ENCODE measurements at places on chromosomes 3 and 15.

DNA sequence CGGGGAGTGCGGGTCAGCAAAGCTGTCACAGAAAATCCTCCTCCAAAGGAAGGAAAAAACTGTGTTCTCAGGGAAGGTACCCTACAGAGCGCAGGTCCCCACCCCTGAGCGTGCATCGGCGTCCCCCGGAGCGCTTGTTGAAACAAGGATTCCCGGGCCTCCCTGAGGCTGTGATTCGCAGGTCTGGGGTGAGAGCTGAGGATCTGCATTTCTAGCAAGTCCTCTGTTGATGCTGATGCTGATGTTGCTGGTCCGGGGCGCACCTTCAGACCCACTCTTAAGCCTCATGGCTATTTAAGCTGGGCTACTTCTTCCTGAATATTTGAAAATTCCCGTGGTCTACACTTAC, 226.2 kb upstream of the IGF1R start:
- DNase-seq = no peak

DNA sequence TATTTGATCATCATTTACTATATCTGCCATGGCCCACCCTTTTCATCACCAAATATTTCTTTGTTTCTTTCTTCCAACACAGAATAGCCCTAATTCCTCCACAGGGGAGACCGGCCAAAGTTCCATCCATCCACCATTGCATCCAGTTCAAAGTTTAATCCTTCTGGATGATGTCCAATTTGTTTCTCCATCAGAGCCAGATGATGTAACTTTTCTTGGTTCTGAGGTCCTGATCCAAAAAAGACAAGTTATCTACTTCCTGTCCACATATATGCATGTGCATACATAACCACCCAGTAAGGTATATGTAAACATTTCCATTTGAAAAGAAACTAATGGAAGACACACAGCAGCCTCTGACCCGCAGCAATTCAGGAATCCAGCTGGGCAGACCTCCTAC, 237.3 kb downstream of the SHOX2 start:
- DNase-seq = no peak

DNA sequence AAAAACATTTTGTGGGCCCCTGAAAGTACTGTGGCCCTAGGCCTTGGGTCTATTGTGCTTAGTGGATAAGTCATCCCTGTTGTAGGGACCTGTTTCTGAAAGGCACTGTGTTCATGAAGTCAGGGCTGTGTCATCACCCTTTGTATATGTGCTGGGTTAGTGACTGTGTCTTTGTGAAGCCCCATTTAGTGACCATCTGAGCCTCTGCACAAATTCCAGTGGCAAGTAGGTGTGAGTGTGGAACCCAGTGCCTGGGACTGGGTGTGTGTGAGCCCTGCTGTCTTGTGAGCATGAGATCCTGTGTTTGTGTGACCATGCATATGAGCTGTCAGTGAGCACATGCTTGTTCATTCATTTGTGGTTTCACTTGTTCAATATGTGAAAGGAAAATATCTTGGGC, 1.2 kb upstream of the HYAL1 start:
- DNase-seq = no peak

DNA sequence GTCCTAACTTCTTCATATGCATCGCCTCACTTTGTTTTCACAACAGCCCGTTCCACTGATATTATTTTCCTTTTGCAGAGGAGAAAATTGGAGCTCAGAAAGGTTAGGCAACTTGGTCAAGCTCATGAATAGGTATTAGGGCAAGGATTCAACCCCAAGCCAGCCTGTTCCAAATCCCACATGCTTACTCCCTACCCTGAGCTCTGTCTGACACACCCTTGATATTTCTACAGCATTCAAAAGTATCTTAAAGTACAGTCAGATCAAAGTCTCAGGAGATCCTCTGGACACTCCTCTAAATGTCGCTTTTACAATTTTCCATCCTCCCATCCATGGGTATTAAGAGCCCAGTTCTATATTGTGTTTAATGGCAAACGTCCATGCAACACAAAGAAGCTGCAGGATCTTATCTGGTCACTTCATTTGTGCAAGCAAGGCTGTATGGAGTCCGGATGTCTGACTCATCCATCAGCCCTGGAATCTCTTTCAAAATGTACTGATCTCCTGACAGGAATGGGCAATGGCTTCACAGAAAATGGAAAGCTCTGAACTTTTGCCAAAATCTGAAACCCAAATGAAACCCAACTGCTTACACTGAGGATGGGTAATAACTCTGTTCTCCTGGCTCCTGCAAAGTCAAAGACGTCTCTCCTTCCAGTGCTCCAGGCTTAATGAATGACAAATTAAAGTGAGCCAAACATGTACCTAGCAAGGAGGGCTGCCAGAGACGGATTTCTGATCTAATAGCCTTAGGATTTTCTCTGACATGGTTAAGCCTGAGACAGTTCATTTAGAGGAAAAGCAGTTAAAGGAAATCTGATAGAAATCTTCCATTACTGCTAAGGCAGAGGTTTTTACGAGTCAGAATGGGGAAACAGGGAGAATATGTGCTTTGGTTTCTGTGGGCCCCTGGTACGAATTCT, 230.9 kb upstream of the RORA start:
- DNase-seq = no peak

- DNase-seq = no peak
These were observed 14.3 kb downstream of the ARL8B start for GRCh38 chr3:5136211-5136918.

GRCh38 chr3:8443829-8444791, 57.5 kb upstream of the LMCD1 start:
- peak; percentile 88 for DNase-seq

- DNase-seq = no peak
These were observed 454.4 kb downstream of the LPP start for GRCh38 chr3:188608401-188608800.

- peak; percentile 89 for DNase-seq
These were observed 312.2 kb downstream of the RORA start for GRCh38 chr15:60916679-60917460.

GRCh38 chr15:101406526-101407195, 82.8 kb downstream of the PCSK6 start:
- peak; percentile 40 for DNase-seq

- no peak for DNase-seq
These were observed 296.5 kb downstream of the SLC9A9 start for GRCh38 chr3:143551761-143552160.

- DNase-seq = no peak
These were observed 99.1 kb upstream of the SLC6A11 start for GRCh38 chr3:10716964-10717363.

DNA sequence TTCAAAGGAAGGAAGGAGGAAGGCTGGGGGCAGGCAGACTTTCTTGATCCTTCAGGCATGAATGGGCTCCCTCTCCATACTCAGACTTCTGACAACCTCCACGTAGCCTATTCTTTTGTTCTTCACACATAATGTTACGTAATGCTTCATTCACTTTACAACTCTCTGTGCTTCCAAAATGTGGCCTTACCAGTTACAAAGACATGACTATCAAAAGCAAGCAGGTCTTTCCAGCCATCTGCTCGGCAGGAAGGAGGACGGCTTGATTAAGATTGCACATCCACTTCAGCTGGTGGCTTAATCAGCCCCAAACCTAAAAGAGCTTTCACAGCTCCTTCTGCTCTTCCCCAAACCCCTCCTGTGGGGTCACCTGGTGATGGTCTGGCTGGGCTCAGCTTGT, 263.2 kb downstream of the XXYLT1 start:
- peak; percentile 5 for DNase-seq

DNA sequence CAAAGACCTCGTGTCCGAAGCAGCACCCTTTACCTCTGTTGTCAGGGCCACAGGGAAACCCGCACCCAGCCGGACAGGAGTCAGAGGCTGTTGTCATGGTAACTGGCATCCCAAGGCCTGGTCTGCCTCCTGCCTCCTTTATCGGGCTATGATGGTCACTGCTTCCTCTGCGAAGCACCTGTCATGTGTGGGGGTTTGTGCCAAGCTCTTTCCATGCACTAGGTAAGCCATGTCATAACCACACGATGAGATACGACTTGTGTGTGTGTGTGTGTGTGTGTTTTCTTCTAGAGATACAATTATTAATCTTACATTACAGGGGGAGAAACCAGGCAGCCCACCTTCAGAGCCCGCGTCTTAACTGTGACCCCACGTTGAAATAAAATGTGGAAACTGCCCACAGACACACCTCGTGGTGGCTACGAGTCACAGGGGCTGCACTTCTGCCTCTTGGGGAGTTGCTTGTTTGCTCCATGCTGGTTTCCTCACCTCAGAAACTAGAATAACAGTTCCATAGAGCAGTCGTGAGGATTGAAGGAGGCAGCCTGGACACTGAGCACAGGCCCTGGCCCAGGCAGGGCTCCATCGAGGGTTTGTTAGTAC, 18.0 kb downstream of the ZDHHC19 start:
- DNase-seq = no peak

DNA sequence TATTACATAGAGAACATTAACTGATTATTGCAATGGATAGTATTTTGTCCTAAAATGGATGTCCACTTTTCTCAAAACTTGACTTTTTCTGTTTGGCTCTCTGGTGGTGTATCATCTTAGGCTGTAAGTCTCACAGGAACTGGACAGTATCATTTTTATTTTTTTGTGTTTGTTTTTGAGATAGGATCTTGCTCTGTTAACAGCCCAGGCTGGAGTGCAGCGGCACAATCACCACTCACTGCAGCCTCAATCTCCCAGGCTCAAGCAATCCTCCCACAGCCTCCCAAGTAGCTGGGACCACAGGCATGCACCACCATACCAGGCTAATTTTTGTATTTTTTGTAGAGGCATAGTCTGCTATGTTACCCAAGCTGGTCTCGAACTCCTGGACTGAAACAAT, 13.1 kb downstream of the CHST14 start:
- DNase-seq = no peak

GRCh38 chr3:24502690-24503089, 8.0 kb upstream of the THRB start:
- DNase-seq = no peak

- DNase-seq = no peak
These were observed 25.4 kb upstream of the DET1 start for GRCh38 chr15:88571852-88572259.

DNA sequence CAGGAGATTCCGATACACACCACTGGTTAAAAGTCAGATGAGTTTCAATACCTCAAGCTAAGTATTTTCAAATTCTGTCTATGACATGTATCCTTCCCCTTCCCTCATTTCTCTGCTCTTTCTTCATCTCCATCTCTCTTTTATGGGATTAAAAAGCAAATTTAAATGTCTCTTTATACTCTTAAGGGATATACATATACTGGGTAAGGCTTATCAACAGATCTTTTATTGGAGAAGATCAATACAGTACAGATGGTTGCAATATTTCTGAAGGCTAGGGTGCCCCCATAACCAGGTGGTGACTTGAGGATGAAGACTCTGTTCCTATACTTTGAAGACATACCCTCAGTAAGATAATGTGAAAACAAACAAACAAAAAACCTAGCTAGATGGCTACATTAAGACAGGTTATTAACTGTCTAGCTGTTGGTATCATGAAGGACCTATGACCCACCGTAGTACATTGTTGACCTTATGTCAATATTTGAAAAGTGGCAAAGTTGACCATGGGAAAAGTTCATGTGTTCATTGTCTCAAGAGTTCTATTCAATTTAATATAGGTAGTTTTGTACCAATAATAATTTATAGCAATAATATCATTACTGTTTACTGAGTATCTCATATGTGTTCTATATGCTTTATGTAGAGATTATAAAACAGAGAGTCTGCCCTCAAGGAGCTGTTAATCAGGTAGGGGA, 319.8 kb downstream of the LPP start:
- no peak for DNase-seq

DNA sequence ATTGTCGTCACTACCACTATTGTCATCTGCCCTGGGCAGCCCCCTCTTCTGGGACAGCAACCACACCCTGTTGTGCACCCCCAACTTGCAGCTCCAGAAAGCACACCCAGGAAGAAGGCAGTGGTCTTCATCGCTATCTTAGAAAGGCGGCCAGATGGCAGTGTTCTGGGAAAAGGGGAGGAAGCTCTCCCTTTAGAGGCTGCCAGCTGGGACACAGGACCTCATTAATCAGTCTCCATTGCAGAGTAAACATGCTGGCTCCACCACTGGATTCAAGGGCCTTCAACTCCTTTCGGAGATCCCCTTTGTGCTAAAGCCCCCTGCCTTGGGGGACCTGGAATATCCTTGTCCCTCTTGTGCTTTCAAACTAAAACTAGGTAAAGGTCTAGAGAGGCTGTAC, 199.3 kb upstream of the LINGO1 start:
- peak; percentile 32 for DNase-seq

DNA sequence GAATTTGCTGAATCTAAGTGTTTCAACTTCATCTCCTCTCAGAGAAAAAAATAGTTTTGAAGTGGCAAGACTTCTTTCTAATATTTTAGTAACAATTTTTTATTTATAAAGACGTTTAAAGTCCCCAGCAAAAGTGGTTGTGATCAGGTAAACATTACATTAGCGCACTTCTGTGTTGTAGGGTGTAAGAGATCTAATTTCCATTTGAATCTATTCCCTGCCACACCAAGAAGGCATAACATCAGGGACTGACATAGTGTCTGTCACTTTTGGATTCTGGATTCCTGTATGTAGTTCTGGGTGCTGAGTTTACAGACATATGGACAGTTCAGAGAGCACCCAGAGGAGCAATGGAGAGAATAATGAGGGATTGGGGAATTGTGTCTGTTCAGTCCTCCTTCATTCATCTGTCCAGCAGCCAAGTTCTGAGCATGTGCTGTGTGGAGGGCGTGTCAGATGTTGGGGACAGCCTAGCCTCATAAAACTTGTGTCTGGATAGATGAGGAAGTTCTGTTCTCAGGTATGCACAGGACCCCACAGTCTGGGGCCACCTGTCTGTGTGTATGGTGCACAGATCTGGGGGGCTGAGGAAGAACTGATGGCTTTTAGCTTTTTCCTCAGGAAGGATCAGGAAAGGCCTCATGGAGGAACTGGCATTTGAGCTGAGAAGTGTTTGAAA, 65.6 kb downstream of the MAP2K5 start:
- DNase-seq = no peak

- no peak for DNase-seq
These were observed 841 bp downstream of the POGLUT1 start for GRCh38 chr3:119469418-119470189.

DNA sequence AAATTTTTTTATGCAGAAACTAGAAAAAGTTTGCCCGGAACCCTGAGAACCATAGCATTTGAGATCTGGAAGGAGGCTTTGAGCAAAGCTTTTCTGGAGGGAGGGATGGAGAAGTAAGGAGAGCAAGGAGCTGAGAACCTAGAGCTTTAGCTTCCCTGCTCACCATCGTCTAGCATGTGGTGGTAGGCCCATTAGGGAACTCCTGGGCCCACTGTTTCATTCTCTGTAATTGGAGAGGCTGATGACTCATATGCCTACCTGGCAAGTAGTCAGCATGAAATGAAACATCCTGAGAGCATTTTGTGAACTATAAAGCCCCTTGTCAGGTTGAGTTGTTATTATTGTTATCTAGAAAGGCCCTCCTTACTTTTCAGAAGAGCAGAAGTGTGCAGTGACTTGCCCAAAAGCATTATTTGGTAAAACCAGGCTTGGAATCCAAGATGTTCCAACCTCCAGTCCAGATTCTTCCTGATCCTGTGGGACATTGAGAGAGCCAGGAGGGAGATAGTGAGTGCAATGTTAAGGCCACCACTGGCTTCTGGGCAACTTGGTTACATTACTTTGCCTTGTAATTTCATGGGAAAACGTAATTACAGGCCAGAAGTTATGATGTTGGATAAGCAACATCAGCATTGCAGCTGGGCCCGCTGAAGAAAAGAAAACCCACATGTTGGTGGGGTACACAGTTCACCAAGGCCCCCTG, 104.5 kb upstream of the BFSP2 start:
- no peak for DNase-seq

Data from upper lobe of right lung (tissue), 1 donor.